ENCODE measurements at places on chromosomes 5 and 9.

DNA sequence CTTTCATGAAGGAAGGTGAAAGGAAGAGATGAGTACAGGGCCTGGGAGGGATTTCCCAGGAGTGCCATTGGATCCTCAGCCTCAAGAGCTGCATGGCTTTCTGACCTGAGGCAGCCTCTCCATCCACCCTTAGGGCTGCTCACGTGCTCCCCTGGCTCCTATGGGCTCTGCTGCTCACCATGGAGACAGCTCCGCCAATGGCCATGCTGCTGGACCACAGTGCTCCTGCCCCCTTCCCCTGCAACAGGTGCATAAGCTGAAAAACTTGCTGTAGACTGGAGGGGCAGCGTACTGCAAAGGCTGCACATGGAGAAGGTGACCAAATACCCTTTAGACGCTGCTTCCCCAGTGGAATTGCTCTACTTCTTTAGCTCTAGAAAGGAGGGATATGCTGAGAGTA lies 112.7 kb upstream of the PANK3 start:
- DNase-seq, result no peak

GRCh38 chr5:97666783-97667182 lies 483.7 kb upstream of the RIOK2 start:
- DNase-seq, result no peak

DNA sequence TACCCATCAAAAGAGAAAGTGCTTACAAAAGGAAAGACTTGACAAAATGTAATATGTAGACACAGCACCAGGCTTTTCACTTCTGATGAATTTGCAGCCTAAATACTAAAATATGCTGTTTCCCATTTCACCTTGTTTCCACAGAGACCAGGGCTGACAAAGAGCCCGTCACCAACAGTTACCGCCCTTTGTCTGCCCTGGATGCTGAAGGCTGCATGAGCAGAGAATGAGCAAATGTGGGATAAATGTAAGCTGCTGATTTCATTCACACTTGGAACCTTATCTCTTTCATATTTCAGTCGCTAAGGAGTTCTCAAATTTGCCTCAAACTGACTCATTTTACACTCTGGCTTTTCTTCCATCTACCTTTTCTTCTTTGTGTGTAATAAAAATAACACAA lies 213.9 kb downstream of the TMEM167A start:
- no peak for DNase-seq

DNA sequence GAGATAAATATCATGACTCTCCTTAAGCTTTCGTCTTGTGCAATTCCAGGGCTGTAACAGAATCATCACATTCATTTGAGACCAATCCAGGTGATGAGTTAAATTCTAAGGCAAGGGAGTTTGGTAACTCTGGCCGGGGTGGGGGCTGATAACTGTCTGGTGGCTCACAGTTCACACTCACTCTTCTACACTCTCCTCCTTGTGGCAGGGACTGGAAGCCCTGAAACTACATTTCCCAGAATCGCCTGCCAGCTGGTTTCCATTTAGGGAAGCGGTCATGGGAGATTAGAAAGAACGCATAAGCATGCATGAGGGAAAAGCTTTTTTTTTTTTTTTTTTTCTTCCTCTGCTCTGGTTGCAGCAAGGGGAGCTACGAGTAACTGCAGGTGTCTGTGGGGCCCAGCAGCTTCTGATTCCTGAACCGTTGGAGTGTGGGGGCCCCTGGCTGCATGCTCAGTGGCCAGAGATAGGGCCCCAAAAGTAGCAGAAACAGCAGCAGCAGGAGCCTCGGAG lies 154.8 kb upstream of the TBC1D2 start:
- DNase-seq, result no peak

GRCh38 chr9:137176302-137177182 lies 4.7 kb upstream of the TMEM210 start:
- DNase-seq, result no peak

- DNase-seq, result no peak
Observed at GRCh38 chr5:149724884-149725283, 5.2 kb upstream of the PPARGC1B start.

- DNase-seq, result no peak
Observed at GRCh38 chr5:179322071-179323025, 22.9 kb downstream of the ADAMTS2 start.

DNA sequence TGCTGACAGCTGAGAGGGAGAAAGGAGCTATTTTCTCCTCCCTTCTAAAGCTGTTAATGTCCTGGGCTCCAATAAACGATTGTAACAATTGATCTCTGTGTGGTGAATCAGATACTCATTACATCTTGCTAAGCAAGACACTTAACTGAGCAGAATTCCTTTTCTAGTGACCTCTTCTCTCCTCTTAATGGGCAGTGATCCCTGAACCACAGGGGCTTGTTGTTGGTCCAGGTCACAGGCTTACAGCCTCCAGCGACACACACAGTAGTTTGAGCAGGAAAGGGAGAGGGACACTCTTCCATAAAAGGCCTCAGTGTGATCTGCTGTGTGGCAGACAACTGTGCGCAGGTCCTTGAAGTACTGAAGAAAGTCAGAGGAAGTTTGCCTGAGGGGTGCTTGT lies 58.5 kb upstream of the MYO10 start:
- no peak for DNase-seq

DNA sequence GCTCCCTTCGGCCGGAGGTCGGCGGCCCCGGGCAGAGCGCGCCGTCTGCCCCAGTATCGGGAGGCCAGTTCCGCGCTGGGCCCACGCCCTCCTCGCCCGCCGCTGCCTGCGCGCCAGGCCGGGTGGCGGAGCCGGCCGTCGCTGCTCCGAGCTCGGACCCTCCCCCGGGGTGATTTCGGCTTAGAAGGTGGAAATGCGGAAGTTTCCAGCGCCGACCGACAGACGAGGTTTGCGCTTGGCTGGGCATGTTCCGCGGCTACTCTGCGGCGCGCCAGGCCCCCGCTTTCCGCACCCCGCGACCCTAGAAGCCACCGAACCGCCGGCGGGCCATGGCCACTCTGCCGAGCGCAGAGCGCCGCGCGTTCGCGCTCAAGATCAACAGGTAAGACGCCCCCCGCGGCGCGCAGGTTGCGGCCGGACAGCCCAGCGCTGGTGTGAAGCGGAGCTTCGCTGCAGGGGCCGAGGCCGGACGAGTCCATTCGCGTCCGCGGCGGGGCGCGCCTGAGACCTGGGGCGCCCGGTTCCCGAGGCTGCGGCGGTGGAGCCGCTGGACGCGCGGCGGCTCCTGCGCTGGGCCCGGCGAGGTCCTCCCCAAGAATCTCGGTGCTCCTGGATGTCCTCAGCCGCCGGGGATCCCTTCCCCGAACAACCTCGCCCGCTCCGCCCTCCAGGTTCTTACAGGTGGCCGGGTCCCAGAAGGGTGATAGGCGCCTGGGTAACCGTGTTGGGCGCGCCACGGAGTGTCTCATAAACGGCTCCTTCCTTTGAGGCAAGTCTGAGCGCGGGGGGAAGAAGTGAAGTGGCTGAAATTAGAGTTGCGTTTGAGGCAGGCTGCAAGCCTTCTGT lies at the start of gene DOCK8:
TSS of gene DOCK8 (plus strand) at position 218 of the 846 bp plus-strand sequence. CDS start at position 330, 112 bp downstream.
- DNase-seq, result peak; percentile 8

DNA sequence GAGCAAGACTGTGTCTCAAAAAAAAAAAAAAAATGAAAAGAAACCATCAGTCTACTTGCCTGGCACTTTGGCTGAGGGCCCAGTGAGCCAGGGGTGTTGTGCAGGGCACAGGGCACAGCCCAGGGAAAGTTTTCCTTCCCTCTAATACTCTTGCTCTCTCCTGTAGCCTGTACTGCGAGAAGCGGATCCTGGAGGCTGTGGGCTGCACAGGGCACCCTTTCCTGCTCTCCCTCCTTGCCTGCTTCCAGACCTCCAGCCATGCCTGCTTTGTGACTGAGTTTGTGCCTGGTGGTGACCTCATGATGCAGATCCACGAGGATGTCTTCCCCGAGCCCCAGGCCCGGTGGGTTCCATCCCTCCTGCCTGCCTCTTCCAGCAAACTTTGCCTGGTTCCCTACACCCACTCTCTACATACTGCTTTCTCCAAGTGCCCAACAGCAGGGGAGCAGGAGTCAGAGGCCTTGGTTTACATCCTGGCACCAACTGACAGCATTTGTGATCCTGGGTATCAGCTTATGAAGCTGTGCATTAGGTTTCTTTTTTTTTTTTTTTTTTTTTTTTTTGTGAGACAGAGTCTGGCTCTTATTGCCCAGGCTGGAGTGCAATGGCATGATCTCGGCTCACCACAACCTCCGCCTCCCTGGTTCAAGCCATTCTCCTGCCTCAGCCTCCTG lies 7.2 kb downstream of the ZDHHC12 start:
- DNase-seq, result no peak

DNA sequence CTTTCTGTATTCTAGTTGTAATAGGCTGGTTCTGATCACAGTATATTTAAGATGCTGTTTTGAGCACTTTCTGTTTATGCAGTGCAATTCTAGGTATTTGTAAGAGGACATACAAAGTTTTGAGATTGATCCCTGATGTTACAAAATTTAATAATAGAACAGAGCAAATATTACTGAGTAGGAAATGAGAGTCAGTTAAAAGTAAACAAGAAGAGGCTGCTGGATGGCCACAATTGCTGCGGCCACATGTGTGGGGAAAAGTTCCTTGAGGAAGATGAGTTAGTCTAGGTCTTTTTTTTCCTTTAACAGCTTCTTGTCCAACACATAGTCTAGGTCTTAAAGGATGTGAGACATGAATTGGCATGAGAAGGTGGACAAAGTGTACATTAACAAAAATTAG lies 11.3 kb downstream of the EHMT1 start:
- no peak for DNase-seq

DNA sequence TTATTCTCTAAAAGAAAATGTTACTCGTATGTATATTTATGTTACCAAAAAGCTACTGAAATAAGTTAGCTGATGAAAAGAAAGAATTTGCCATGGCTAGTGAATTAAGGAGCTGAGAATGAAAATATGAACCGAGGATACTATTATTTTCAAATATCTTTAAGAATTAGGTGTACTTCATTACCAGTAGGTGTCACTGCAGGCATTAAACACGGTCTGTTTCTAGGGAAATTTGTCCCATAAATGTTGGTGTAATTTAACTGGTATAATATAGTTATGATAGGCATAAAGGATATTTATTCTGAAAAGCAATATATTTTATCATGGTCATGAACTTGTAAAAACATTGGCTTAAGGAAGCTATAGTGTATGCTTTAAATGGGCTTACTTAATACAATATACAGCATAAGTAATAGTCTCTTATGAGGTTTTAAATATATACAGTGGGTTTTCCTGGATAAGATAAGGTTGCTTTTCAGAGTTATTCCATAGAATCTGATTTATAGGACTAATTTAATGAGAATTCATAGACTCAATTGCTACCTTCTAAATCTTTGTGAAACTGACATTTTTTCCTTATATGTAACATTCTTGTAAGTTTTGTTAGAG lies 72.4 kb upstream of the MPDZ start:
- DNase-seq, result no peak

- no peak for DNase-seq
Observed at GRCh38 chr9:120875643-120875953, 1.4 kb downstream of the PHF19 start.

- DNase-seq, result no peak
Observed at GRCh38 chr9:127422133-127422782, 1.9 kb upstream of the ZNF79 start.

GRCh38 chr9:3810231-3810630 lies 284.4 kb upstream of the RFX3 start:
- DNase-seq, result no peak

GRCh38 chr5:1299961-1300360 lies 5.1 kb upstream of the TERT start:
- no peak for DNase-seq

- no peak for DNase-seq
Observed at GRCh38 chr9:96450613-96451528, 902 bp downstream of the HABP4 start.

- DNase-seq, result no peak
Observed at GRCh38 chr5:83498585-83498984, 27.0 kb downstream of the VCAN start.

DNA sequence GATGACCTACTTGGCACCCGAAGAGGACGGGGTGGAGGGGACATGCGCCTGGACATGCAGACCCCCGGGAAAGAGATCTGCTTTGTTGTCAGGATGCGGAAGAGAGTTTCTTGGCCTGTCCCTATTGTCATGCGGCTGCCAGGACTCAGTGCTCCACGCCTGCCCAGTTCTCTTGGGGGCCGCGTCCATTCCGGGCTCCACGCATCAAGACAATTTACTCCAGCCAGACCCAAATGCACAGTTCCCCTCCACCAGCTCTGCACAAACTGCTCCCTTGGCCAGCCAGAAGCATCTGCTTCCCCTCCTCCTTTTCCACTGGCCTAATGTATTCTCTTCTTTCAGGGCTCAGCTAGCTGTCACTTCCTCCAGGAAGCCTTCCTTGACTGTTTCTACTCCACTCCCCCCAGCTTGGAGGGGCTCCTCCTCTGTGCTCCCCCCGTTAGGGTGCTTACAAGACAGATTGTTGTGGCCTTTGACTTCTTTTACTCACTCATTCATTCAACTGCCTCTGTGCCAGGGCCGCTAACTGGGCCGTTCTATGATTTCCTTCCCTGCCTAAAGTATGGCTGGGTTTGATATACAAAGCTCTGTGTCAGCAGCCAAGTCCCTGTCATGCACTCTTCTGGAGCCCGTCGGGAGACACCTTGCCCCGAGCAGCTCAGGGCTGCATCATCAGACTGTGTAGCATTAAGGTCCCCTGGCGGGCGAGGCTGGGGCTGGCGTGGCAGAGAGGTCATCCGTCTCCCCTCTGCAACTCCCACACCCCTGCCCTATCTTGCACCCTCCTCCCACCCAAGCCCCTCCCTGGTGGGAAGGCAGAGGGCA lies 6.6 kb downstream of the FIBCD1 start:
- no peak for DNase-seq

DNA sequence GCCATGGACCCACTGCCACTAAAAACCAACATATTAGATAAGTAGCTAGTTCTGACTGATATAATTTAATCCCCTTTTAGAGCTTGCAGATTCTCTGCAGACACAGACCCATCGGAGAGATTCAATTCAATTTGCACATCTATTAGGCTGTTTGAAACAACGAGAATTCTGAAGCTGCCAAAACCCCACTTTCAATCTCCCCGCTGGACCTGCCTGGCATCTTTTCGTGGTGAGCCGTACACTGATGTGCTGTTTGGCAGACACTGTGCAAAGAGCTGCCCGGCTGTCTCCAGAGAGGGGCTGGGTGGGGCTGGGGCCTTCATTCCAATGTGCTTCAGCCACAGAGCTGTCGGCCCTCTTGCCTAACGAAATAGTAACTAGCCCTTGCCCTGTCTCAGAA lies 42.1 kb upstream of the FAM240B start:
- no peak for DNase-seq

- no peak for DNase-seq
Observed at GRCh38 chr5:115571441-115571878, 26.9 kb upstream of the FEM1C start.

- DNase-seq, result no peak
Observed at GRCh38 chr9:8857068-8857925, 1057.7 kb upstream of the DMAC1 start.

- DNase-seq, result no peak
Observed at GRCh38 chr5:149681922-149682321, 48.2 kb upstream of the PPARGC1B start.

GRCh38 chr5:45694255-45694814 lies 1.8 kb downstream of the HCN1 start:
- DNase-seq, result no peak

GRCh38 chr9:78765861-78766260 lies 468.9 kb downstream of the PSAT1 start:
- DNase-seq, result no peak

- no peak for DNase-seq
Observed at GRCh38 chr5:41641621-41642020, 131.2 kb upstream of the PLCXD3 start.

All from stimulated activated CD4-positive, alpha-beta T cell treated with anti-CD3 and anti-CD28 coated beads, Interleukin-1b, Interleukin-23, amount 100 ng/mL, for 1 hour (primary cell).